Endothelial cell (in vitro differentiated cells): ENCODE measurements at places on chromosomes 2 and 18.

GRCh38 chr2:217664761-217665160, 338.0 kb downstream of the TNS1 start:
- no peak for DNase-seq

DNA sequence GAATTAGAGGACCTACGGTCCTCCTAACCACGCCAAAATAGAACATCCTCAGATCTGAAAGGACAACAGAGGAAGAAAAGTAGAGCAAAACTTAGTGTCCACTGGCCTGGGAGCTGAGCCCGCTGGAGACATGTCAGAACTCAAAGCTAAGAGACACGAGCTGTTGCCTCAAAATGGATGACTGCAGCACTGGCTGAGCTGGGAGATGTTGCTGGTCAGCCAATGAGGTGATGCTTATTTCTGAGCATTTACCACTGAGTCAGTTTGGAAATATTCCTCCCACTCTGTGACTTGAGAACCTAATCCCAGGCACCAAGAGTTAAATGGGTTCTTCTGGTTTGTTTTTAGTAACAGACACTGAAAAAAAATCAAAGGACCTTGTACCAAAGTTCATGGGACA, 32.6 kb downstream of the FBXO15 start:
- no peak for DNase-seq

DNA sequence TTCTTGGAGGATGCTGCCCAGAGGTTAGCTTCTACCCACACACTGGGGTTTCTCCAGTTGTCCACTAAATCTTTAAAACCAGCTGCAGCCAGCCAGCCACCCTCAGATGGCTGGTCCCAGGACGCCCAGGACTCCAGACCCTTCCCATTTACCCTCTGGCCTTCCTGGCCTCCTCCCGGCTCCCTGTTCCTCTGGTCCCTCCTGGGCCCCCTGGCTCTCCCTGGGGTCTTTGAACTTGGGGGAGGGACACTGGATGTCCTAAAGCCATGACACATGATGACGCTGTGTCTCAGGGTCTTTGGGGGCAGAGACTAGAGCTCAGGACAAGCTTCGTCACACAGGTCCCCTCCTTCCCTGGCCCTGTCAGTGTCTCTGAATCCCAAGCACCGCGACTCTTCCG, 201.1 kb upstream of the HDAC4 start:
- no peak for DNase-seq

- DNase-seq = no peak
Observed at GRCh38 chr2:136246086-136246669, 128.2 kb upstream of the CXCR4 start.

DNA sequence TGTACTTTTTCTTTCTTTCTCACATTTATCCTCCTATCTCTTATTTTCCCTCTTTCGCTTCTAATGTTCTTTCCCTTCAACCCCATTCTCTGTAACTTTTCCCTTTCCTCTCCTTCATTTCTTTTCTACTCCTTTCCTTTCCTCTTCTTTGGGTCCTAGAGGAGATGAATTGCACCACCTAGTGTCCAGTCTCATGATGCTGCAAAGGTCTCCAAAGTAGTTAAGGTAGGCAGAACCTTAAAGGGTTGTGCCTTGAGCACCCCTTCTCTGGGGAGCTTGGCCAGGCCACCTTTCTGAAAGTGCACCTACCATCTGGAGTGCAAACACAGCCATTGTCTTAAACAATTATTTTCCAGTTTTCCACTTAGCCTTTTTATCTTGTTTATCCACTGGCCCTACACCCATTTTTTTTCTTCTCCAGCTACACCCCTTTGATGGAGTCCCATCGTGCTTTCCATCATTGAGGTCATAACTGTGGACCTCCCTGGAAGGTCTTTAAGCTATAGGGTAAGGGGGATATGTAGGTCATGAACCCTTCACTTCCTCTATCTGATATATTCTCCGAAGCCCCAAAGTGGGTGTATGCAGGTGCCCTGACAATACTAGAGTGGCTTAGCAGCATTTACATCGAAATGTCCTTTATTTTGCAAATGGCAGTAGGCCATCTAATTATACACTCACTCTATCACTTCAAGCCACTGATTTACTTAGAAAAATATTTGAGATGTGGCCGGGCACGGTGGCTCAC, 155.9 kb downstream of the ESCO1 start:
- DNase-seq = peak; percentile 42

GRCh38 chr2:39023649-39024048, 97.2 kb downstream of the SOS1 start:
- no peak for DNase-seq

DNA sequence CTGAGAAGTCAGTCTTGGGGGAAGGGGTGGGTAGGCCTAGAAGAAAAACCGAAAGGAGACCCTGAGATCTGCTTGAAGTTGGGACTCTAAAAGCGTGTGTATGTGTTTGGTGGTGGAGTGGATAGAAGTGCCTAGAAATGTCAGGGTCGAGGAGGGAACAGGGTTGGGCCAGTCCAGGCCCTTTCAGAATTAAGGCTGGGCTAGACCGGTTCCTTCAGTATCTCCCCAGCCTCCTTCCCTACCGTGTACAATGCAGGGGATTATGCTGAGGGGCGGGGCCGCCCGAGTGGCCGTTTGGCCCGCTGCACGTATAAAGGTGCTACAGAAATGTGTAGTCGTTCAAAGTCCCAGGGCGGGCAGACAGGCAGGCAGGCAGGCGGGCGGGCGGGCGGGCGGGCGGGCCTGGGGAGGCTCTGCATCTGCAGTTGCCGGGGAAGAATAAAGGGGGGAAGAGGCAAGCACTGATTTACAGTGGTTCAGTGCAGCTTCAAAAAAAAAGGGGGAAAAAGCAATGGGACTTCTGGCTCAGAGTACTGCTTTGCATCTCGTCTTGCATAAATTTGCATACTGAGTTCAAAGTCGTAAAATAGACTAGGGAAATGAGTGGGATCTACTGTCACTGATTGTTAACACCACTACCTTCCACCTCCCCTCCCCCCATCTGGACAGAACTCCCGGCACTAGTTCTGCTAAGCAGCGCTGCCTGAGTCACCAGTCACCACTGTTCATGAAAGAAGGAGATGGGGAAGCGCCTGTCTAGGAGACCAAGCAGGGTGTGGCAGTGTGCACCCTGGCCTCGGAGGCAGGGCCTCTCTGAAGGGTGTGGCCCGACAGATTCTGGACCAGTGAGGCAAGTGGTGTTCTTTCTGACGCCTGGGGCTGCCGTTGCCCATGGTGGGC, 3.6 kb downstream of the IGFBP2 start:
- DNase-seq = peak; percentile 52

DNA sequence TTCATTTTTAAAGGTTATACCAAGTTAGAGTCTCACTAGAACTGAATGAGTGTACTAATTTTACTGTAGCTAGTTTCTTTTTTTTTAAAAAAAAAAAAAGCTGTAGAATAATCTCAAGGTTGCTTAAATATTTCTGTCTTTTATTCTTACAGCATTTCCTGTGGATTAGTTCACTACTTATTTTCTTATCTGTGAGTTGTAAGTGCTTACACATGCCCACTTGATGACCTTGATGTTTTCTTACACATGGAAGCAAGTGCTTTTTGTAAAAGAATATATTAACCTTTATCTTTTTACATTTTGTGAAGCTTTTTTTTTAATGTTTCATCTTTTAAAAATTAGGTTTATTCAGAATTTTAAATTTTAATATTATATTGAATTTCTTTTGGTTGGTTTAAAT, 57.8 kb downstream of the MSH2 start:
- no peak for DNase-seq

DNA sequence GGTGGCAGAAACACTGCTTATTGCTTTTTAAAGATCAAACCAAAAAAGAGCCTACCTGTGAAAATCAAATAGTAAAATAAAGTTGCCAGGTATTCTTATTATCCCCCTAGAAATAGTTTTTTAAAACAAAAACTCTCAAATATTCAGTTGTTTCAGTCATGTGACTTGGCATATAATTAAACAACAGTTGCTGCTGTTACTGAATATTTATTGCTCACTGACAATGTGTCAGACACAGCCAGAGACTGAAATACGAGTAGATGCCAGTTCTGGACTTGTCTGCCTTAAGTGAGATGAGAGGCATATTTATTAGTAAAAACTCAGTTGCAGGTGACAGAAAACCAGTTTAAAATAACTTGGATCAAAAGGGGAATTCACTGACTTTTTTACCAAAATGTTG, 106.0 kb upstream of the RAB12 start:
- DNase-seq = no peak

GRCh38 chr2:65128297-65129190, 1.4 kb downstream of the RAB1A start:
- DNase-seq = no peak

- DNase-seq = no peak
Observed at GRCh38 chr2:1940679-1941078, 196.4 kb upstream of the PXDN start.

DNA sequence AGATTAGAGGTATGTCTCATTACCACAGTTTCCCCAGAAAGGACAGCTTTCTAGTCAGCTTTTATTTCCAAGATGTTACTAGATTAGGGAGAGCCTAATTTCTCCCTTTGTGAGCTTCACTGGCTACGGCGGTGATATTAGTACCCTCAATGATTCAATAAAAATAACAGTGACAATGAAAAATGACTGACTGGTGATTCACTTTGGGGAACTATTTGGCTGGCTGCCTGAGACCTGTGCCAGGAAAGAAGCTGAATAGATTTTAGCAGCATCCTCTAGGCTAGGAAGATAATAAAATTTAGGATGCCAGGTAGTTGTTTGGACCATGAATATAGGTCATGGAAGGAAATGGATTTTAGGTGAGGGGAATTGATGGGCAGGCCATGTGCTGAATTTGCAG, 178.7 kb downstream of the FMNL2 start:
- no peak for DNase-seq

- no peak for DNase-seq
Observed at GRCh38 chr2:6832596-6833299, 33.0 kb downstream of the CMPK2 start.

DNA sequence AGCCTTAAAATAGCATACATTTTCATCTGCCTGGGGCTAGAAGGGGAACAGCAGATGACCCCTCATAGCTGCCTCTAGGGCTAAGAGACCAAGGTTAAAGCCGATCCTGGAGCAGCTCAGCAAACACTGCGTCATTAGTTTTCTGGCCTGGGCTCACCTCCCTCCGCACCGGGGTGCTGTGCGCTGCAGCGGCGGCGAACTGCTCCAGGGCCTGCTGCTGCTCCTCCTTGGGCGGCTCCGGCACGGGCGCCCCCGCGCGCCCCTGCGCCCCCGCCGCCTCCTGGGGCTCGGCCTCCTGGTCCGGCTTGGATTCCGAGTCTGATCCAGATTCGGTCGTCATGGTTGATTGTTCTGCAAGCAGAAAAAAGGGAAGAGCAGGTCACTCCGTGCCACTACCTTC, 55.0 kb downstream of the EPB41L3 start:
- no peak for DNase-seq

- no peak for DNase-seq
Observed at GRCh38 chr18:57995331-57995730, 48.7 kb upstream of the NEDD4L start.

DNA sequence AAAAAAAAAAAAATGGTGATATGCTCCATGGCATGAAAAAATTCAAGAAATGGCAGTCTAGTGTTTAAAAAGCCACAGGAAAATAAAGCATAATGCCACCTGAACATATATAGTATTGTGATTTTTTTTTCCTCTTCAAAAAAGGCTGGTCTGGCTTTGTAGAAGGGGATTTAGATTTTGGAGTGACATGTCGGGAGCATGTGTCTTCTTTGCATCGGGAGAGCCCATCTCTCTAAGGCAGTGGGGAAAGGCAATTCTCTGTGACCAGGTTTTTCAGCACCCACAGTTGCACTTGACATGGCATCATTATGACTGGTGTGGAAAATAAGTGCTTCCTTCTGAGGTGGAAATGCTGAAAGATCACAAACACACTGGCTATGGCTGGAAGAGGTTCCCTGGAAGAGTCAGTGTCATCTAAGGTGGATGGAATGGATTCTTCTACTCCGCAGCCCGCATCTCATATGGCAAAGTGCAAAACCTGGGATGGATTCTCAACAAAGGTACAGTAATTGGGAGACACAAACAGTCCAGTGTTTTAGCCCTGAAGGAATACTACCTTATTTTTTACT, 172.5 kb downstream of the AGAP1 start:
- peak; percentile 52 for DNase-seq

DNA sequence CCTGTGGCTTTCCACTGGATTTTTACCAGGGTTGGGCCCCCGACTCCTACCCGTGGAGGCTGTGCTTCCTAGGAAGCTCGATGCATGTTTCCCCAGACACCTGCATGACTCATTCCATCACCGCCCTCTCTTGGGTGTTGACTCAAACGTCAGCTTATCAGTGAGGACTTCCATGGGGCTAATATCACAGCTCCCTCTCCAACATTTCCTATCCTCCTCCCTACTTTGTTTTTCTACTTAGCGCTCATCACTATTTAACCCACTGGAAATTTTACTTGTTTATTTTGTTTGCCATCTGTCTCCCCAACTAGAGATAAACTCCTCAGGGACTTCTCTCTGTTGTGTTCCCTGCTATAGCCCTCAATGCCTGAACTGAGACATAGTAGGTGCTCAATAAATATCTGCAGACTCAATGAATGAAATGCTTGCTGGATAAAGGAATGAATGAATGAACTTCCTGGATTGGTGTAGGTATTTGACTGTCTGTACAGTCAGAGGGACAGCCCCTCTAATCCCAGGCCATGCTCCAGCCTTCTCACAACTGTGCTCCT, 89.7 kb upstream of the MSH2 start:
- no peak for DNase-seq

GRCh38 chr2:215755641-215756345, 257.6 kb downstream of the MREG start:
- no peak for DNase-seq

DNA sequence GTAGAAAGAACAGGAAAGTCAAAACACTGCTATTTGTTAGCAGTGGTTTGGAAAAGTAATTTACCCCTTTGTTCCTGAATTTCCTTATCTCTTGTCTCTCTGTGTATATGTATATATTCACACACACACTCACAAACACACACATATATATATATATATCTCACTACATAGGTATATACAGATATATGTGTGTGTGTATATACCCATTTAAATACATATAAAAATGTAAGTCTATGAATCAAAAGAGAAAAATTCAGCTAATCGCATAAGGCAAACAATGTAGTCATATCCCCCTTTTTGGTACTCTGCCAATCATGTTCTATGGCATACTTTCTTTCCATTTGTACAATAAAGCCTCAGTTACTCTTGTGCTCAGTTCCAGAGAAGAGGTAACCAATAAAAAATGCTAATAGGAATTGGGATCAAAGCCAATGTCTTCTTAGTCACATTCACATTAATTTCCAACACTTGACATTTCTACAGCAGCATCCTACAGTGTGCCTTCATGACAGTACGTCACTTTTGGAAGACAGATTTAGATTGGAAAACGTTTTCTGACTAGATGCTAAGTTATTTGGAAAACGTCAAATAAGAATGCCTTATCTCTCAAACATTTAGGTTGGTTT, 94.6 kb downstream of the MC4R start:
- DNase-seq = no peak

DNA sequence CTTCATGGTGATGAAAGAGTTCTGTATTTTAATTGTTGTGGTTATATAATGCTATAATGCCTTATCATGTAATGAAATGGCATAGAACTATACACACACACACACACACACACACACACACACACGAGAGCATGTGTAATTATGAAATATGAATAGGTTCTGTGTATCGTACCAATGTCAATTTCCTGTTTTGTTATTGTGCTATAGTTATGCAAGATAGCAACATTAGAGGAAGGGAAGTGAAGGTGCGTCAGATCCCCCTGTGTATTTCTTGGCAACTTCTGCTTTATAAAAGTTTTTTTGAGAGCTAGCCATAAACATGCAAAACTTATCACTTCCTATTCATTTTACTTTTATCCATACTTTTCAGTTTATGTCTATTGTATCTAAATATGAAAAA, 60.7 kb upstream of the ARHGAP15 start:
- no peak for DNase-seq

- DNase-seq = no peak
Observed at GRCh38 chr18:45335282-45336043, 279.8 kb upstream of the SLC14A2 start.

- no peak for DNase-seq
Observed at GRCh38 chr2:55604027-55604565, 13.3 kb downstream of the PPP4R3B start.
